ENCODE measurements at places on chromosomes 13 and 19.

- no peak for DNase-seq
Measured at GRCh38 chr13:101092985-101093384, 323.3 kb downstream of the NALCN start.

DNA sequence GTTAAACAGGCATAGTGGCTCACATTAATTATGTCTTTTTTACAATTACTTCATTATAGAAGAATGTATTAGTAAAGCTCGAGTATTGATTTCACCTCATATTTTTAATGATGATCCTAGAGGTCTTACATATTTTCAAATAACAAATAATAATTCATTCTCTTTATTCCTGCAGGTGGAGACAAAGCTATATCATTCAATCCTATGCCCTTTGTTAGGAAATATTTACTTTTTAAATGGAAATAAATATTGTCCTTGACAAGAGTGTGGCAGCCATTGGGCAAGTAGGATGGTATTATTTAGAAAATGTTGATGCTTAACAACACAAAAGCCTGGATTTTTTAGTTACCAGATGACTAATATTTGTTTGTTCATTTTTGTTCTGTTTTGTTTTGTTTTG lies 127.6 kb downstream of the COG6 start:
- no peak for DNase-seq

- no peak for DNase-seq
Measured at GRCh38 chr13:51663973-51664957, 80.0 kb downstream of the WDFY2 start.

DNA sequence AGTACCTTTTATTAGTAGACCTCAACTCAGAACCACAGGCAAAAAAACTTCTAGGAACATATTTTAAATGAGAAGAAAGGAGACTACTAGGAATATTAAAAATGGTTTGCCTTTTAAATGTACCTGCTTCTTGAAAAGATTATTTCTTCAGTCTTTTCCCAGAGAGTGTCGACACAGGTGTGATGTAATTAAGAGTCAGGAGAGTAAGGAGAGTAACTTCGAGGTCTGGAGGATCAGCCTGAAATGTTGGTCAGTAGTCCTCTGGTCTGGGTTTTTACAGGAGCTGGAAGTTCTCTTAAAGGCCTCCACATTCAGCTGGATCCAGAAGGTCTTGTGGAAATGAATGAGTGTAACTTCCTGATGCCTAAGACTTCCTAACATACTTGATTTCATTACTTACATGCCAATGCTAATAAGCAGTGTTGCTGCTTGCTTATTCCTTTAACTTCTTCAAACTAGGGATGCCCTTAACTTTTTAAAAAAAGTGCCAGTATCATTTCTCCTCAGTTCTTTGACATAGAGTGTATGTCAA lies at the start of gene KCTD4:
Gene KCTD4, minus strand, starts transcription at position 345 of the 532 bp plus-strand sequence. CDS start 6,478 bp downstream, outside the sequence.
- no peak for DNase-seq

DNA sequence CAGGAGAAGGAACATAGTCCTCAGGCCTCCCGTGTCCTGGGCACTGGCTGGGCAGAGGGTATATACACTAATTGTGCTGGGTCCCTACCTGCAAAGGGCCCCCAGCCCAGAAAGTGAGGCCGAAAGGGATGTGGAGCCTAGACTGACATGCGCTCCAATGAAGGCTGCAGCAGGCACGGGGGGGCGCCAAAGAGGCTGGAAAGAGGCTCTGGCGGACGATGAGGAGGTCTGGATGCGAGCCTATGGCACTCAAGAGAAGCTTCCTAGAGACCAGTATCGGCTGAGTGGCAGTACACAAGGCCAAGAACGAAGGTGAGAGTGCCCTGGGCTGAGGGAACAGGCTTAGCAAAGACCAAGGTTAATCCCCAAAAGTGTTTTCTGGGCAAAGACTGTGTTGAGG lies 16.6 kb downstream of the VRK3 start:
- no peak for DNase-seq

DNA sequence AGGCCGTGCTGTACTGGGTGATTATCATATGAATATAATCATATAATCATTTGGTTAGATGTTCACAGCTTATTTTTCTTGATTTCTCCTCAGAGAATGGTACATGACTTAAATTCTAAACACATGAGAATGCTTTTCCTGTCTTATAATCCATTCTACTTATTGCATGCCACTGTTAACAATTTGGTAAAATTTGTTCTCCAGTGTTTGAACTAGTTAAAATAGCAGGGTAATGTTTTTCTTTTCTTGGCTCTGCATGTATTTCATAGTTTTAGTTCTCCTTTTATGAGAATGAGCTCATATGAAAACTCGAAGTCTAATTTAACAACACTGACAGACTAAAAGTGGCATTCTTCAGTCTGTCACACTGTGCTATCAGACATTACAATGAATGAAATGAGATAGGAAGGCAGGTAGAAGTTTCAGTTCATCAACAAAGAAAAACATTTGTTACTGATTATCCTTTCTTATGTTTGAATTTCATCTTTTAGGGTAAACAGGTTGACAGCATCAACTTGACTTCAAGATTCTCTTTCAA lies 10.2 kb downstream of the SPRYD7 start:
- DNase-seq = no peak

GRCh38 chr13:29849731-29850212 lies 645 bp downstream of the UBL3 start:
- peak; percentile 43 for DNase-seq

DNA sequence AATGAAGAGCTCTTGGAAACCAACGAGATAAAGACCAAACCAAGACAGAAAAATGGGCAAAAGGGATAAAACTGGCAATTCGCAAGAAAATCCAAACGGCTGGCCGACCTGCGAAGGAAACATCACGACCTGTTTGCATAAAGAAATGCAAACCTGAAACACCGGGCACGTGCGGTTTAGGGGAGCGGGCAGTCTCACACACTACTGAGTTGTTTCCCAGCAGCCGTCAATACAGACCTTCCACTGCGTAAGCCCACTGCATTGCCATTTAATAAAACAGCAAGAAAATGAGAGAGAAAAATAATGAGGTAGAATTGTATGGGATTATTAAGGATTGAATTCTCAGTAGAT lies 642 bp upstream of the PEG3 start:
- no peak for DNase-seq

GRCh38 chr13:72931311-72931710 lies 127.5 kb upstream of the KLF5 start:
- no peak for DNase-seq

DNA sequence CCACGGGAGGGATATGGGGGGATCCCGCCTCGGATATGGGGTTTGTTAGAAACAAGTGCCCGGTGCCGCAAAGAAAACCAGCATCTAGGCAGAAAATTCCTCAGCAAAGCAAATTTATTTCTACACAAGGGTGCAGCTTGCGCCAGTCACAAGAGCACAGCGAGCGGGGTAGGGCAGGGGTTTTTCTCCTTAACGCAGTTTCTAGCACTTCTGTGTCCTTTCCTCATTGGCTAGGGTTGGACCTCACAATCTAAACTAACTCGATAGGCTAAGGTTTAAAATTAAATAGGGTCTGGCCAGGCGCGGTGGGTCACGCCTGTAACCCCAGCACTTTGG lies 595 bp downstream of the ZNF440 start:
- DNase-seq = no peak

DNA sequence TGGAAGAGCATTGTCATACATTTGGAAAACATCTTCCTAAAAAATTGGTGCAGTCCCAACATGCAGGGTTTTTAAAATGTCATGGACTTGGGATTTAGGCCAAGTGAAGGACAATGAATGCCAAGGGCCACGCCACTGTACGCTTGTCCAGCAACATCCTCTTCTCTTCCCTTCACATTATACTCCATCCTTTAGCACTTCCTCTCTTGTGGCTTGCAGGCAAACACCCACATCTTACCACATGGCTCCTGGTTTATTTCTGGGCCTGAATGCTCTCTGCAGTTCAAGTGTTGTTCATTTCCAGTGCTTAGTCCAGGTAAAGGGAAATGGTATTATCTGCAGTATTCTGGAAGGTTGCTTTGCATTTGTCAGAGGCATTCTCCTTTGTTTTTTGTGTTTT lies 45.0 kb downstream of the CBY2 start:
- no peak for DNase-seq

DNA sequence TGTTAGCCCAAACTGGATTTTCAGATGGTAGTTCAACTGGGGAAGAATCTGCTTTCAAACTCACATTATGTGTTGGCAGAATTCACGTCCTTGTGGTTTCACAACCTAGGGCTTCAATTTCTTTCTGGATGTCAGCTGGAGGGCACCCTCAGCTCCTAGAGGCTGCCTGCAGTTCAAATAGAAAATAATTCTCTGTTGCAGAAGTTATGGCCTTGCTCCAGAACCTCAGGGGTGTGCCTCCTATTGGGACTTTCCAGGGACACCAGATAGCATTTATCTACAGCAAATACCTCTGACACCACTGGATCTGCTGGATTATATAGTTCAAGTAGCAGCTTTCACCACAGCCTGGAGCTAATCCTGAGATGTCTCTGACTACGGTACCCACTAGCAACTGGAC lies 11.8 kb upstream of the RB1 start:
- DNase-seq = no peak

DNA sequence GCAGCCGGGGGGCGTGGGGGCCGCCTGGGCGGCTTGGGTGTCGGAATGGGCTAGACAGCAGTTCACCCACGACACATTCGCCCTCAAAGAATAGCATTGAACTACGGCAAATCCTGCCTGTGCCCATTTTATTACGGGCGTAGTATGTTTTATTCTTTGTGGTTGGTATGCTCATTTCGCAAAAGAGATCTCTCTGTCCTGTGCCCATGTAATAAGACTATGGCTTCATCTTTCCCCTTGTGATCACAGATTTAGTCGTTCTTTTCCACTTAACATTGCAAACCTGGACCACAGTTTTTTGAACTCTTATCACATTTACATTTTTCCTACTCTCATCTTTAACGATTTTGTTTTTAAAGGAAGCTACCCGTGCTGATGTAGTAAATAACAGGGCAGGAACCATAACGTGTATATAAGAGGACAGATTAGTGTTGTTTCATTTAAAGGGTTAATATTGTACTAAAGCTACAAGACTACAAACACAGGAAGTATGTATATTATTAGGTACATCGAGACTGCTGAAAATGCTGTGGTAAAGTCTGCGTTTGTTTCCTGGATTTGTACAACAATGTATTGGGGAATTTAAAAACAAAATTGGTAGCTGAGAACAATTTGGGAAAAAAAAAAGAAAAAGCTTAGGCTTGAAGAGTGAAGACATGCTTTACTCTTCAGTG lies 3.2 kb upstream of the MYCBP2 start:
- no peak for DNase-seq

GRCh38 chr13:71457645-71458044 lies 409.4 kb downstream of the DACH1 start:
- no peak for DNase-seq

DNA sequence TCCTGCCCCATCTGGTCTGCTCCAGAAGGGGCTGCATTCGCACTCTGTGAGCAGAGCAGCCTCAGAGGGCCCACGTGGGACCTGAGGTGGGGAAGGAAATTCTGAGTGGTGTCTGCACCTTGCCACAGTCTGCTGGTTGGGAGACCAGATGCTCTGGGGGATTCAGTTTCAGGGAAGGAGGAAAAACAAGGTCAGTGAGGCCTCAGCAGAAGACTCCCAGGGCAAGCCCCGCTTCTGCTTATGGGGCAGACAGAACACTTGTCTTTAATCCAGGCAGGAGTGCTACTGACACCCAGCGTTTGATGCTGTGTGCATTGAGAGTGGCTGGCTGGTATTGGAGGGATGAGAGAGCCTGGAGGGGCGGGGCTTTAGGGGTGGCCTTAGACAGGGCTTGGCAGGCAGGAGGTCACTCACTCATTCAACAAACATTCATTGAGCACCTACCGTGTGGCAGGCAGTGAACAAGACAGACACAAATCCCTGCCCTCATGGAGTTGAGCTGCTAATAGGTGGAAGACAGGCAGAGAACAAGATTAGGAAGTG lies 4.9 kb upstream of the CLEC17A start:
- DNase-seq = peak; percentile 38

DNA sequence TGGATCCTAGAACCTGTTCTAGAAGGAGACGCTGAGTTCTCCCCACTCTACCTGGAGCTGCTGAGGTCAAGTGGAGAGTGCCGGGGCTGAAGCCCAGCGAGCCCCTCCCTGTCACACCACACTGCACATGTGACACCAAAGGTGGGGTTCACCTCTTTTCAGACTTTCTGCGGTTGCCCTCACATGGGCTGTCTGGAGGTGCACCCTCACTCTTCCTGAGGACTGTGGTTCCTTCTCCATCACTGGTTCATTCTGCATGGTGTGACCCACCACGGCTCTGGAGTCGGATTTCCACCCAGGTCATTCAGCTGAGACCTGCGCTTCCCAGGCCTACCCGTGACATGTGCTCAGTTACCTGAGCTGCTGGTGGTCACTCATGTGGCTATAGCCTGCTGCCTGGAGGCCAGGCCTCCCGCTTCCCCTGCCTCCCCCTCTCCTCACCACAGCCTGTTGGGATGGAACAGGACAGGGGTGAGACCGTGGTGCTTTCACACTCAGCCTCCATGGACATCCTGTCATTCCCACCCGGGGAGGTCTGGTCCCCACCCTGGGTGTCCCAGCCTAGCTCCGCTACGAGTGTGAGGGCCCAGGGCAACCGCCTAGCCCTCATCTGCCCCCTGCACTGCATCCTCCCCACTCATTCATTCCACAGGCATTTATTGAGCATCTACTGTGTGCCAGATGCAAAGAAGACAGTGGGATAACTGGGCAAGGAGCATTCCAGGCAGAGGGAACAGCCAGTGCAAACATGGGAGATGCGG lies 605 bp upstream of the A1BG start:
- no peak for DNase-seq

- peak; percentile 63 for DNase-seq
Measured at GRCh38 chr13:48304143-48304876, 759 bp downstream of the RB1 start.

DNA sequence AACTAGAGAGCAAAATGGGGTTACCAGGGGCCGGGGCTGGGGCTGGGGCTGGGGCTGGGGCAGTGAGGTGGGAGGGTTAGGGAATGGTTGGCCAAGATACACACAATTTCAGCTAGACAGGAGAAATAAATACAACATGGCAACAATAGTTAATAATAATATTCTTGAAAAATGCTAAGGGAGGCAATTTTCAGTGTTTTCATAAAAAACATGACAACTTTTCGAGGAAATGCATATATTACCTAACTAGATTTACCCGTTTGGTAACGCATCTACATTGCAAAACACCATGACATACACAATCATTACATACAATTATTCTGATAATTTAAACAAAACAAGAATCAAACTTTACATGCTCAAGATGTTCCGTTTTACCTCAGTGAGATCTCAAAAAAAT lies 12.2 kb downstream of the RFPL4AL1 start:
- no peak for DNase-seq

DNA sequence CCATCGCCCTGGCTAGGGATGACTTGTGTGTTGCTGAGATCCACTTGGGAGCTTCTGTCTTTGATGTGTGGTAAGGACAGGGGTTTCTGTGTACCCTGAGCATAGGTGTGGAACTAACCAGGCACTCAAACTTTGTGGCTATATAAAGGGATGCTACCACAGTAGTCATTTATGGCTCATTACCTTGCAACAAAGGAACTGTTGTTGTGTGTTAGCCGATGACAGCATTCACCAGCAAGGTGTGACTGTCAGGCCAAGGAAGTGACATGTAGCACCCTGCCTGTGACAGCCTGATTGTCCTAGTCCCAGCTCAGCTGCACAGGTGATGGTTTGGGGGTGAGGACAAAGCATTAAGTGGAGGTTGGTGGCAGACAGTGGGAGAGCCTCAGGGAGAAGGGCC lies 73.6 kb downstream of the COG3 start:
- no peak for DNase-seq

Data from CD4-positive, alpha-beta T cell treated with Interleukin-15 for 1 hour (primary cell).